ENCODE measurements at places on chromosomes 2 and 18.

- no peak for DNase-seq
Measured at GRCh38 chr18:79367989-79368388, 27.7 kb upstream of the NFATC1 start.

GRCh38 chr18:68480196-68480595 is 234.7 kb downstream of the TMX3 start:
- no peak for DNase-seq

- DNase-seq = no peak
Measured at GRCh38 chr2:202938960-202939359, 26.9 kb downstream of the CARF start.

GRCh38 chr18:29307231-29307630 is 1130.3 kb upstream of the CDH2 start:
- no peak for DNase-seq

DNA sequence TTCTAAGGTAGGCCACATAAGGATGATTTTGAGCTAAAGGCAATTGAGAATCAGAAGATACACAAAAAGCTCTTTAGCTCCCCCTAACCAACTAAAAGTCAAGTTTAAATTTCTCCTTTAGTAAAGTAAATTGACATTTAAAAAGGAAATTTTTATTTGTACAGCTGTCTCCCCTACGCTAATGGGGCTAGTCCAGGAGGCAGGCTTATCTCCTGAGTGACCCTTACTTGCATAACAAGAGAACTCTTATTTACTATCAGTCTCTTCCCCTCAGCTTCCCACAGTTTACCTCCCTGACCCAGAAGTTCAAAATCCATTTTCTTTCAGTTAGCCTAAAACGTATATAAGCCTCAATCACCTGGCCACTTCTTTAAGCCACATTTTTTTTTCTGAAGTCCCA is 1002.8 kb upstream of the NRXN1 start:
- DNase-seq = no peak

DNA sequence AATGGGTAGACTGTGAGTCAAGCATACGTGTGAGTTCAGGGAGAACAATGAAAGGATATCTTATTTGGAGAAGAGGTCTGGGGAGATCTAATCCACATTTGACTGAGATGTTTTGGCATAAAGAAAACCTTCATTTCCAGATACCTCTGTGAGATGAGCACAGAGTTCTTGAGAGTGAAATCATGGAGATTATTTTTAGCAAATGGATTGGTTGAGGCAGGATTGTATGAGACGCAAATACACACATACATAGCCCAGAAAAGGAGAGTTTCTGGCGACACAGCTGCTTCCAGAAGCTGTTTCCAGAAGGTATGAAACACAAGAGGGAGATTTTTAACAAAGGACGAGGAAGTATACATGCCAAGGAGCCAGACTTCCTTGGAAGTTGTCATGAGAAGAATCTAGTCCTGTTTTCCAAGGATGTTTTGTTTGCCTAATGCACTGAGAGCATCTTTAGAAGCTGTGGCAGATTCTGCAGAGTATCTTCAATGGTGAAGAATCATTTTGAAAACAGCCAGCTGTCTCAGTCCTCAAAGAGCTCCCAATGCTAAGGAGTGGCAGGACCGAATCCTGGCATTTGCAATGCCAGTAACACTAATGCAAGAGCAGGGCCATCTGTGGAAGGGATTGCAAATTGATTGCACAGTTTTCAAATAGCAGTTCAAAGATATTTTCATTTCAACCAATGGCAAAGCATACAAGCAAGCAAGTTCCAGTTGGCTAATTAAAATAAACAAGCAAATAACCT is 177.2 kb downstream of the SETBP1 start:
- DNase-seq = no peak

Measured in effector memory CD4-positive, alpha-beta T cell (primary cell).